Astrocyte (in vitro differentiated cells and primary cell): ENCODE measurements at places on chromosomes 1 and 21. TPM values are rescaled to one million over a fixed set of nuclear protein-coding genes. Genes with fewer than 3 reads are reported as not detected.

Gene PDE9A
- 6.2 and 7.8 TPM in 2 replicates for total RNA-seq

Gene ZMYND12
- total RNA-seq: 0.23 TPM in 1 of 2 replicates, not detected in the other

Gene CHD5
- 0.14 and 0.18 TPM in 2 replicates for total RNA-seq

GRCh38 chr21:20030390-20030789, 967.8 kb upstream of the NCAM2 start:
- no peak overlapping the region for H3K4me3 ChIP-seq
- H3K4me1 ChIP-seq: no peaks in the 10 kb centered on the region
- DNase-seq: no peak
- no peak overlapping the region for H3K27ac ChIP-seq

- no peak for DNase-seq
- no peak overlapping the region for H3K4me3 ChIP-seq
- H3K36me3 ChIP-seq: no peaks in the 10 kb centered on the region
- H3K27ac ChIP-seq: no peak overlapping the region
- H3K4me1 ChIP-seq: no peaks in the 10 kb centered on the region
- H3K27me3 ChIP-seq: no peaks in the 10 kb centered on the region
These were observed 651.3 kb downstream of the PTPRC start for GRCh38 chr1:199290186-199290585.
